Retina (tissue), 1 donor: ENCODE measurements at places on chromosomes 6 and 20.

DNA sequence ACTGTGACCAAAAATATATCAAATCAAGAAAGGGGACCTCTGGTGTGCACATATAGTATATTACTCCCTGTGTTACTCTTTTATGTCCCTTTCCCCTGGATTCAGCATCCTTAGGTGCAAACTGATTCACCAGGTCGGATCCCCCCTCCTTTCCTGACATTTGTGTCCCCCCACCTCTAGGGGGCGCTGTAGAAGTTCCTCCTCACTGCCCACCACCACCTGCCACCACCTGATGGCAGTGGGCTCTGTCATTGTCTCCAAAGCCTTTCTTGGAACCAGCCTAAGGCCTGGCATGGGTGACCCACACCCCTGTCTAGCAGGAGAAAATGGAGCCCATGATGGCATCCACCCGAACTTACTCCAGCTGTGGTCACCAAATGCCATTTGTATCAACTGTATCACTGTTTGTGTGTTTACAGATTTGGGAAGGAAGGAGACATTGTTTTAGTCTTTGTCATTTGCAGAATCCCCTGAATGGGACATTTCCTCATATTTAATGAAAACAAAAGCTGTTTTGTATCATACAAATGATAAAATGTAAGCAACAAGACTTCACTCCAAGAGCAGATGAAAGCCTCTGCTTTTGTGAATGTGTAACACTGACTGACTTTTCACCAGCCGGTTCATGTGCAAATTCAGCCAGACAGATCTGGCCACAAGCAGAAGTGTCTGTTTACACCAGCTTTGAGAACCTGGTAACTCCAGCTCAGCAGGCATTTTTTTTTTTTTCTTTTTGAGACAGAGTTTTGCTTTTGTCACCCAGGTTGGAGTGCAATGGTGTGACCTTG, 66.2 kb downstream of the ARMC2 start:
- DNase-seq: no peak

DNA sequence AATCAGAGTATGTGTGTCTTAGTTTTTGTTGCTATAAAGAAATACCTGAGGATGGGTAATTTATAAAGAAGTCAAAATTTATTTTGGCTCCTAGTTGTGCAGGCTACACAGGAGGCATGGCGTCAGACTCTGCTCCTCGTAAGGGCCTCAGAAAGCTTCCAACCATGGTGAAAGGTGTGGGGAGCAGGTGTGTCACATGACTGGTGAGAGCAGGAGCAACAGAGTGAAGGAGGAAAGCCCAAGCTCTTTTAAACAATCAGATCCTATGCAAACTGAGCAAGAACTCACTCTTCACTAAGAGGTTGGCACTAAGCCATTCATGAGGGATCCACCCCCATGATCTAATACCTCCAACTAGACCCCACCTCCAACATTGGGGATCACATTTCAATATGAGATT, 1524.3 kb downstream of the HACE1 start:
- DNase-seq: no peak

GRCh38 chr6:35547676-35548075, 35.0 kb upstream of the TULP1 start:
- no peak for DNase-seq

DNA sequence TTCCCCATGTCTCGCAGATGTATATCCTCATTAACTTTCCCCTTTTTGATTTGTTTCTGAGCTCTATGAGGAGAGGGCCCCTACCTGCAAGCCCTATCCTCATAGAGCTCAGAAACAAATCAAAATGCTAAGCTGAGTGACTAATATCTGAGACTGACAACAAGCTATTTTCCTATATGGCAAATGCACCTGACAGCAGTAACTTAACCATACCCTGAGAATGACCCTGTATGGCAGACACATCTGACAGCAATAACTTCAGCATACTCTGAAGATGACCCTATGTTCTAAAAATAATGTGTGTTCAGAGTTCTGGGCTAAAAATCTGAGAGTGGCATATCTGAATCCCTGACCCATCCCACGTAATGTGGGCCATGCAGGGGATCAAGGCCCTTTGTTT, 79.0 kb upstream of the MEI4 start:
- no peak for DNase-seq

DNA sequence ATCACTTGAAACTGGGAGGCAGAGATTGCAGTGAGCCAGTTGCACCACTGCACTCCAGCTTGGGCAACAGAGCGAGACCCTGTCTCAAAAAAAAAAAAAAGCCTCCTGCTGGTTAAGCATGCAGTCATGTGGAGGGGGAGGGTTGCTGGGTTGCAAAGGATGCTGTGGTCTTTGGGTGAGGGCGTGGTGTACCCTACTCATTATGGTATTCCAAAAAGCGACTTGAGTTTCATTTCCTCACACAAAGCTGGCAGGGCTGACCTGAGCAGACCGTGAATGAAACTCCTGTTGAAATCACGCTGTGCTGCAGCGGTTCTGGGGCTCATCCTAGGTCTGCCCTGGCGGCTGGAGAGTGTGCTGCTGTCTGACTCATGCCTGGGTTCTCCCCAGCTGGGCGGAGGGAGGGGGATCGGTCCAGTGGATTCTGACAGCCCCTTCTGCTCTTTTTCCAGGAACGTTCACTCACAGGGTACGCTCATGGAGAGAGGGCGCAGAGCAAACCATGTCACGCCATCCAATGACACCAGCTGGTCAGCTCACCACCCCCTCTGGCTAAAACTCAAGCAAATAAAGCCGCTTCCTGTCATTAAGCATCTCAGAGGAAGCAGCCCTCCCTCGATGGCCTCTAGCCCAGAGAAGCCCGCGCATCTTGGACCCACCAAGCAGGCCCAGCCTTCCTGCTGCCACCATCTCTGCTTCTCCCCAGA, 166.2 kb downstream of the SCML4 start:
- no peak for DNase-seq

GRCh38 chr6:44278774-44279697, 8.8 kb downstream of the TMEM151B start:
- DNase-seq: no peak

DNA sequence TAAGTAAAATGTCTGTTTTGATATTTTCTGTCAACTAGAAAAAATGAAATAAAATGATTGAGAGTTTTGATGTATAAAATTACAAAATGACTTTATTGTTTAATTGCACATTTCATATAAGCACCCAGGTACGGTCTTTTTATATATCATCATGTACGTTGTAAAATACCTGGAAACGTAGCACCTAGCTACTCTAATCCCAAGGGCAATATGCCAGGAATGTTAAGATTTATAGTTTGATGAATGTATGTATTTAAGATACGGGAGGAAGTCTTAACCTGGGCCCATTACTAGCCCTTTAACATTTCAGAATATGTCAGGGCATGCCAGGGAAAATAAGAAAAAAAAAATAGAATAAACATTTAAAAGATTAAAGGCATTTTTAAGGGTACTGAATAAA, 490.9 kb upstream of the NRSN1 start:
- DNase-seq: no peak

DNA sequence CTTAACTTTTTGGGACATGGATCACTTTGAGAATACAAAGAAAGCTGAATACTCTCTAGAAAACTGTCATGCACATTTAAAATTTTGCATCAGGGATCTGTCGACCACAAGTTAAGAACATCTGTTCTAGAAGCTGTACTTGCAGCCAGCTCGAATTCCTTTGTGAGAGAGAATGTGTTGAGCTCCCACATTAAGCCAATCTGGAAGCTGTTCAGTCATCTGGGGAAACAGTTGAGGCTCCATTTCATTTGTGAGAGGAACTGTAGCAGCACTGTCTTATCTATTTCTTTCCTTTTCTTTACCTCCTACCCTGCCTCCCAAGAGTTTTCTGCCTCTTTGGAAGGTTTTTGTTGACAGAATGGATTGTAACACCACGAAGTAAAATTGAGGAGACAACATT, 50.8 kb downstream of the KAT14 start:
- DNase-seq: no peak

DNA sequence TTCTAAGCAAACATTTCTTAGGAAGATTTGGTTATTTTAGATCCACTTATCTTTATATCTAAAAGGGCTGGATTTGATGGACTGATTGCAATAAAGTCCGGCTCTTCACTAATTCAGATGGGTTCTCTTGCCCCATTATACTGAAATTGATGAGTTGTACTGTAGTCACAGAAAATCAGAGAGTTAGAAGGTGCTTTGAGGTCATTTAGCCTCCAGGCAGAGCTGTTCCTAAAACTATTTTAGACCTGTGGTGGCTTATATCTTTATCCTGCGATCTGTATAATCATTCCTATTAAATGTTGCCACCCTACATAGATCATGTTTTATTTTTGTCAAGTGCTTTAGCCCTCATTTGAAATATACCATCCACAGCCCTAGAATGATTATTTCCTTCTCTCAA, 61.3 kb upstream of the ATXN1 start:
- no peak for DNase-seq

DNA sequence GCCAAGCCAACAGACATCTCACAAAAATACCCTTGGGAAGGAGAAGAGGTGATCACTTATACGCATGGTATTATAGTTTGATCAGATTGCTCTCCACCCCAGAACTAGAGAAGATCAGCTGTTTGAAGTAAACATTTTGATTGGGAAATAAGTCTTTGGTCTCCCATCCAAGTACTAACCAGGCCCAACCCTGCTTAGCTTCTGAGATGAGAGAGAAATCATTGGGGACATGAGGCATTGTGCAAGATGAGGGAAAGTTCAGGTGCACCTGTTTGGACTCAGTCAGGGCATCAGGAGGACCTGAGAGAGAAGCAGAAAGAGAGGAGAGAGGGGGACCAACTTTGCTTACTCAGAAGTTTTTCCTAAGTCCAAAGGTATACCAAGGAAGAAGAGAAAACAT, 11.4 kb downstream of the RIPK1 start:
- no peak for DNase-seq

- DNase-seq: no peak
Observed at GRCh38 chr6:144989319-144990107, 704.4 kb downstream of the UTRN start.

GRCh38 chr6:33613146-33613794, 7.9 kb upstream of the ITPR3 start:
- no peak for DNase-seq

- no peak for DNase-seq
Observed at GRCh38 chr6:26333476-26334297, 31.3 kb upstream of the BTN3A2 start.

- DNase-seq: no peak
Observed at GRCh38 chr20:41159547-41159946, 22.2 kb downstream of the PLCG1 start.

- DNase-seq: no peak
Observed at GRCh38 chr6:298233-299103, 6.2 kb downstream of the DUSP22 start.

DNA sequence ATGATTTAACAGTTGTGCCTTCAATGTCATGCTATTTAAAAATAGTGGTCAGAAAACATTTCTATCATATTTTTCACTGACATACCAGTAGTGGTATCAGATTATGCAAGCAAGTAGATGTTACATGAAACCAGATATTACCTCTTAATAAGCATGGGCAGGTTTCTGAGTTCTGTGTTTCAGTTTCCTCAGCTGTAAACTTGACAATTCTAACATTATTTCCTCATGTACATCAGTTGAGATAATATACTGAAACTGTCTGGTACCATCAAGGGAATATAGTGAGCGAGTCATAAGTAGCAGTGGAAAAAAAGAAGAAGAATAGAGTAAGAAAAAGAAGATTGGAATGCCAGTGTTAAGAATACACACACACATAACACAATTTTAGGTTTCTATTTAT, 477.9 kb upstream of the MANEA start:
- DNase-seq: no peak

- peak; percentile 32 for DNase-seq
Observed at GRCh38 chr6:1391800-1392309, 2.5 kb downstream of the FOXF2 start.

DNA sequence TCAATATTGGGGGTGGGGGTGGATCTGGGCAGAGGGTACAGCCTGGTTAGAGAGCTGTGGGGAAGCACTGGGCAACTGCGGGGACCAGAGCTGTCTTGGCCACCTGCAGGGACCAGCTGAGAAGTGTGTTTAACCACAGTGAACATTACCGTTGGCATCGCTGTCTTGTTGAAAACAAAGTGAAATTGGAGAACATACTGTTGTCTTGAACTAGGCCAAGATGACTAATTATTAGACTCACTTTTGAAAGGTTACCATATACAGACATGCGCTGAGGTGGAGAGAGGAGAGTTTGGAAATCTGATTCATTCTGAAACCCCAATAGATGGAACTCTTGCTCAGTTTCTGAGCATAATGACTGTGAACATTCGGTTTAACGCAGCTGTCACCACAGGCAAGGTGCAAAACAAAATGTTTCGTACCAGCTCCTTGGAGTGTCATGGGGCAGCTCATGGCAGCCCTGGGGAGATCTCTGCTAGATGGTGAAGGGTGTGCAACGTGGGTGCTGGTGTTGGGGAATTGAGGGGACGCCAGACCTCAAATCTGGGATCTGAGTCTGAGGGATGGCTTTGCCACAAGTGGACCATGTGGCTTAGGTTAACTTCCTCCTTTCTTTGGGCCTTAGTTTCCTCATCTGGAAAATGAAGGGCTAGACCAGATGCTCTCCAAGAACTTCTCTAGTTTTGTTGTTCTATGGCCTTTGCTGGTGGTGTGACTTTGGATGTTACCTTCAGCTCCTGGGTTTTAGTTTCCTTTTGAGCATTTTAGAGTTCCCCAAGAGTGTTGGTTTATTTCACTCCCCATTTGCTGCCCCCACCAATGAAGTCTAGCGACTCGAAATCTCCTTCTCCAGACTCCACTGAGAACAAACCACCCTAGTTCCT, 24.6 kb upstream of the GTSF1L start:
- no peak for DNase-seq

- no peak for DNase-seq
Observed at GRCh38 chr6:144896871-144897270, 611.7 kb downstream of the UTRN start.

GRCh38 chr6:24929242-24929641, 6.5 kb downstream of the RIPOR2 start:
- no peak for DNase-seq

DNA sequence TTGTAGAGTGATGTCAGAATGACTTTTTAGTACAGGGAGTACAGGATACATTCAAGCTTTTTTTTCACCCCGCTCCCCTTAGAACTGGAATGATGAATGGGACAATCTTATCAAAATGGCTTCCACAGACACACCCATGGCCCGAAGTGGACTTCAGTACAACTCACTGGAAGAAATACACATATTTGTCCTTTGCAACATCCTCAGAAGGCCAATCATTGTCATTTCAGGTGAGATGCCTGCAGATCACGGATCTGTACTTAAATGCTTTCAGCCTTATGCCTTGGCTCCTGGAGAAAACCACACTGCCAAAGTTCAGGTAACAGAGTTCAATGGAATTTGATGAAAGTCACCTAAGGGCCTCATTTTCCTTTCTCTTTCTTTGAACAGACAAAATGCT, 8.5 kb downstream of the TNFAIP3 start:
- no peak for DNase-seq

DNA sequence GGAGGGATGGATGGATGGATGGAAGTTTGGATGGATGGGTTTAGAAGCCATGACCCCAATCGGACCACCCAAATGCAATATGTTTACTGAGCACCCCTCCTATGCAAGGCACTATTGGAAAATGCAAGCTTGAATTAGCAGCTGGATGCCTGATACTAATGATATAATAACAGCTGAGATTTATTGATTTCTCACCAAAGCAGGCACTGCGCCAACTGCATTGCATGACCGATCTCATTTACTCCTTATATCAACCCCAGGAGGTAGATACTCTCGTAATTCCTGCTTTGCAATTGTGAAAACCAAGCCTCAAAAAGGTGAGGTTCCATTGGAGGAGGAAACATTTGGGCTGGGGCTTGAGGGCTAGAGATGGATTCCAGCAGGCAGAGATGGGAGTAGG, 89.7 kb downstream of the KCNB1 start:
- DNase-seq: no peak
